ENCODE measurements at places on chromosomes 11 and 22.

- DNase-seq = no peak
These were observed 20.8 kb downstream of the HSPA8 start for GRCh38 chr11:123041185-123041584.

- no peak for DNase-seq
These were observed 92.3 kb upstream of the PARVA start for GRCh38 chr11:12285106-12285505.

GRCh38 chr22:37080838-37081237 lies 28.7 kb downstream of the TMPRSS6 start:
- DNase-seq = no peak

GRCh38 chr11:114073007-114073827 lies 13.7 kb downstream of the ZBTB16 start:
- no peak for DNase-seq

DNA sequence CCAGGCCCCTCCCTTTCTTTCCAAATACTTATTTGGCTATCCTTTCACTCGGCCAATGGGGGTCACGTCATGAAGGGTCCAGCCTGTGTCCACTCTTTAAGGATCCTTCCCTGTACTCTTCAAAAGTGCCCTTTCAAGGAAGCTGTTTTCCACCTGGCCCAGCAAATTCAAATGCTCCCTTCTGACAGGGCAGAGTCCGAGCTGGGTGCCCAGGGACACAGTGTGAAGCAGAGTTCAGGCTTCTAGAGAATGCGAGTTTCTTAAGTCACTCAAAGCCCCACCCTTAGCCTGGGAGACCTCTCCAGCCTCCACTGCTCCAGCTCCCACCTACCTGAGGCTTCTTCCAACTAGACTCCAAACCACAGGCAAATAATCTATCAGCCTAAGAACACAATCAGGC lies 5.5 kb upstream of the APOA1 start:
- no peak for DNase-seq

DNA sequence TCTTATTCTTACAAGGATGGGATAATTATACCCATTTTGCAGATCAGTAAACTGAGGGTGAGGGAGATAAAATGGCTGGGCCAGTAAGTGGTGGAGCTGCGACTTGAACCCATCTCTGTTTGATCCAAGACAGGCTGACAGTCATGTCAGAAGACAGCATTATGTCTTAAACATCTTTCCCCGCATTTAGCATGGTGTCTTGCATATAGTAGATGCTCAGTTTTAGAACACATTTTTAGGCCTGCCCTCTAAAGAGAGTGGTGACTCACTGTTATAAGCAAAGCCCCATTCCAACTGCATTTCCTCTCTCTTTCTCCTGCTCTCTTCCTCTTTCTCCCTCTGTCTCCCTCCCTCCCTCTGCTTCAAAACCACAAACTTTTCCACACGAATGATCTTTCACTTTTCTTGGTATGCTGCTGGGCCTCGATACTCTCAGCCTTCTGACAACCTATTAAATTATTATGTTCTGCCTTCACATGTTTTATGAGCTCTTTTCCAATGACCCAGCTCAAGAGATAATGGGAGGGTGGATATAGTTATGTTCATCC lies 25.2 kb downstream of the CWC15 start:
- DNase-seq = no peak

GRCh38 chr22:46129390-46130041 lies 20.8 kb upstream of the PPARA start:
- no peak for DNase-seq

DNA sequence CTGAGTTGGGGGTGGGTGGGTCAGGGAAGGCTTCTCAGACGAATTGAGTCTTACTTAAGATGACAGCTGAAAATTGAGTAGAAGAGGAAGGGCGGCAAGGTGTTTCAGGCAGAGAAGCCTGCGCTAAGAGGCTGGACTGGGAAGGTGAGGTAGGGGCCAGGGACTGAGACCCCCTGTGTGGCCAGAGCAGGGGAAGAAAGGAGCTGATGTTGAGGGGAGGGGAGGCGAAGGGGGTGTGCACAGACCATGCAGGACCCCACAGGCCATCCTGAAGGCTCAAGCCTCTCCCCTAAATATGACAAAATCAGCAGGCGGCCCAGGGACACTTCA lies 40.6 kb upstream of the CREB3L1 start:
- DNase-seq = no peak

GRCh38 chr11:73274722-73275380 lies 2.7 kb downstream of the P2RY6 start:
- DNase-seq = no peak

GRCh38 chr11:111660822-111661221 lies 58.6 kb downstream of the SIK2 start:
- no peak for DNase-seq

DNA sequence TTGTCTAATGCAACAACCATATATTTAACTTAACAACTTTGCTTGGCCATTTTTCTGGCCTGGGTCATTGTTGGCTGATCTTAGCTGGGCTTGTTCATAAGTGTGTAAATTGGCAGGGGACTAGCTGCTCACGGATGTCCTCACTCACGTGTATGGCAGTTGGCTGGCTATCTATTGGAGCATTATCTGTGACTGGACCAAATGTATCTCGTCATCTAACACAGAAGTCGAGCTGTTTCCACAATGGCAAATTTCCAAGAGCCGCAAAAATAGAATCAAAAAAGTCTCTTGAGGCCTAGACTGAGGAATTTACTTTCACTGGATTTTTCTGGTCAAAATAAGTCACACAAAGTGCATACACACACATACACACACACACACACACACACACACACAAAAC lies 893.3 kb downstream of the FAM181B start:
- no peak for DNase-seq

DNA sequence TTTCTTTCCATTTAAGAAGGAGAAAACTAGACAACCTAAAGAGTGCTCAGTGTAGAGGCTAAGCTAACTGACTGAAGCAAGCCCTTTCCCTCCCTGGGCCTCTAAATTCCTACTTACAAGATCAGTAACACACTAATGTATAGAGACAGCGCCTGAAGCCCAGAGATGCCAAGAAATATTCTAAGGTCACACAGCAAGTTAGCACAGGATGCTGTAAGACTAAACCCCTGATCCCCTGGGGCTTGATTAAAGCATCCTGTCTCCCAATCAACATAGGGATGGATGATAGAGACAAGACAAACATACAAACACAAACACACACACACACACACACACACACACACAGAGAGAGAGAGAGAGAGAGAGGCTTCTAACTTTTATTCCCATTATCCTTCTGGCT lies 5.6 kb downstream of the LARGE1 start:
- no peak for DNase-seq

GRCh38 chr11:61950035-61950547 lies at the start of gene BEST1:
Gene BEST1, plus strand, starts transcription at chr11:61950351. Its CDS starts 1,456 bp downstream, at chr11:61951807.
- no peak for DNase-seq

DNA sequence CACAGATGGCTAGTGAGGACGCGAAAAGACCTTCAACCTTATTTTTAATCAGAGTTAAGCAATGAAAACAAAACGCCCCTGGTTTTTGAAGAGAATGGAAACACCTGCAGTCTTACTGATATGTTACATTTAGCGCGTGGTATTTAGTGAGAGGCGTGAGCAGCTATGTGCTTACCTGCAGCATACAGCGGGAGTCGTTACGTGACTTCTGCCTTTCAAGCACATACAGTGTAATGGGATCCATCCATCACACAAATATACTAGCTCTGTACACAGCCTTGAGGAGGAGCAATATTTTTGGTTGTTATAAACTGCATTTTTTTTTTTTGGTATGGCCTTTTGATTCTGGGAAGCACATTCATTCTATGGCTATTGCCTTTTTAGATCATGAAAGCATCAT lies 5.5 kb downstream of the KRTAP5-2 start:
- DNase-seq = no peak

GRCh38 chr11:103987629-103988594 lies 48.5 kb upstream of the DDI1 start:
- DNase-seq = no peak

DNA sequence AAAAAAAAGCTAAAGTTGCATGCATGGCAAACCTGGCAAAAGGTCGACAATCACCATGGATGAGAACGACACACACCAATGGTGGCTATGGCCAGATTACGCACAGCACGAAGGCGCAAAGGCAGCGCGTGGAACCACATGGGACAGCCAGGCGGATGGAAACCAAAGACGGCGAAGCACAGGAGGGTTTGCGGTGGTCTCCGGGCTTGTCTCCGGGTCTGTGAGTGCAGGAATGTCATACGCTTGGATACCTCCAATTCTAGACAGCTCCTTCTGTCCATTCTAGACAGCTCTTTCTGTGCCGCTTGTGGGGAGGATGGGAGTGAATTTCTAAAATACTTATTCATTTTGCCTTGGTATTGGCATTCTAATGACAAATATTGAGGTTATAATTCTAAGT lies 685.4 kb downstream of the BRD1 start:
- no peak for DNase-seq

DNA sequence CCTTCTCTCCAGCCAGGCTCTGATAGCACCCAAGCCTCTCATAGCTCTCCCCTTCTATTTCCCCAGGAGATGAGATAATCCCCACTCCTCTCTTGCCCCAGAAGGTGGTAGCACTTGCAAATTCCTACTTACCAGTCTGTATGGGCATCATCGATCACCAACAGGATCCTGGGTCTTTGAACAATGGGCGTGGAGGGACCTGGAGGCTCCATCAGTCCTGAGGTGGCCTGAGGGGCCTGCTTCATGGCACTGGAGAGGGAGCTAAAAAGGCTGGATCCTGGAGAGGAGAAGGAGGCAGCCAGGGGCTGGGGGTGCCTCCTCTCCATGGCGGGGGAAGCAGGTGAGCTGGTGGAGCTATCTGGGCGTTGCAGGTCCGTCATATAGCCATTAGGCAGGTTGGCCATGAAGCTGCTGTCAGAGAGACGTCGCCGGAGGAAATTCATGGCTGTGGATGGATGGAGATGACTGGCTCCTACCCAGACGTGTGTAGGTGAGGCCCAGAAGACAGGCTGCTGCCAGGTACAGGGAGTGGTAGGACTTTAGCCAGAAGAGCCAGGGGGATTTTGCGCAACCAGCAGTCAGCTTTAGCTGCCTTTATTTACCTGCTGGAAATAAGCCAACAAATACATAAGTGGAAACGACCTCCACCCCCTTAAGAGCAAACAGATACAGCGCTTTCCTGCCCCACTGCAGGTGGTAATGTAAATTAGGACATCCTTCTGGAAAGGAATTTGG lies 51.8 kb downstream of the SYN3 start:
- no peak for DNase-seq

DNA sequence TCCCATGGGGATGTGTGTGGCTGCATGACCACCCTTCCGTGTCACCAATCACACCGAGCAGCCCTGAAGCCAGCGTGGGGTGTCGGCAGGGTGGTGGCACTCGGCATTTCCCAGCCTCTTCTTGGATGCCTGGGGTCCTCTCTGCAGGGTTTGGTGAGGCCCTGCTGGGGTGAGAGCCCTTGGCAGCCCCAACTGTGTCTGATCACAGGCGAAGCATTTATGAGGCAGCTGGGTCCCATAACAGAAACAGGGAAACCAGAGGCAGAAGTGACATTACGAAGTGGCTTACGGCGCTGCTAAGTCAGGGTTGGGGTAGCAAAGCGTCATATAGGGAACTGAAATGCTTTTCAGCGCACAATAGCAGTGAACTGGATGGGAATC lies 92.3 kb upstream of the SEPTIN5 start:
- no peak for DNase-seq

GRCh38 chr11:253886-254270 lies 17.1 kb downstream of the PSMD13 start:
- DNase-seq = no peak

- no peak for DNase-seq
These were observed 16.4 kb downstream of the PRR5 start for GRCh38 chr22:44718418-44718817.

- DNase-seq = no peak
These were observed 31.6 kb downstream of the NECTIN1 start for GRCh38 chr11:119697445-119697844.

- no peak for DNase-seq
These were observed 62.5 kb upstream of the PPARA start for GRCh38 chr22:46087816-46088277.

GRCh38 chr11:118142081-118142480 lies 10.5 kb downstream of the SCN4B start:
- DNase-seq = no peak

GRCh38 chr11:36478700-36479329 lies 31.3 kb downstream of the TRAF6 start:
- DNase-seq = no peak

- DNase-seq = no peak
These were observed 19.3 kb upstream of the CBX7 start for GRCh38 chr22:39171623-39172264.

All from naive thymus-derived CD8-positive, alpha-beta T cell (primary cell).